OCI-M1 (cell line): ENCODE measurements at places on chromosomes 12 and 14.
A peak's percentile ranks its signal among the peaks of the same experiment; 100 is the strongest.

DNA sequence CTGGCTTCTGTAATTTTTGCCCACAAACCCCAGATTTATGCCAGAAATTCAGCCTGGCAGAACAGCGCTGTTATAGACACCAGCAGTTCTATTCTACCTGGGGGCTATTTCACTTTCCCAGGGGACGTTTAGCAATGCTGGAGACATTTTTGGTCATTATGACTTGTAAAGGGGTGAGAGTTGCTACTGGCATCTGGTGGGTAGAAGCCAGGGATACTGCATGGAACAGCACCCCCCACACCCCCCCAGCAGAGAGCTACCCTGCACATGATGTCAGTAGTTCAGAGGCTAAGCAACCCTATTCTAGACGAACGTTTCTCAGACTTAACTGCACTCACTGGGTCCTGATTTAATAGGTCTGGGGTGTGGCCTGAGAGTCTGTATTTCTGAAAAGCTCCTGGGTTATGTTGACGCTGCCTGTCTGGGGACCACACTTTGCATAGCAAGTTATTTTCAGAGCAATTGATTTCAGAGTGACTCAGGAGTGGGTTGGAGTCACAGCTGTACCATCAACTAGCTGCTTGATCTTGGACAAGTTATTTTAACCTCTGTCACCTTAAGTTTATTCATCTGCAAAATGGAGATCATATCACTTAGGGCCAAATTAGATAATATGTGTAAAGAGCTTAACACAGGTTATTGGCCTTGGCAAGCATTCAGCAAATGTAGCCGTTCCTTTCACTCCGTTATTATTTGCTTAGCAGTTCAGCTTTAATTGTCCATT lies 48.5 kb downstream of the CHST11 start:
- no peak for DNase-seq

- no peak for DNase-seq
These were observed 497.2 kb downstream of the FLRT2 start for GRCh38 chr14:86027144-86027543.

DNA sequence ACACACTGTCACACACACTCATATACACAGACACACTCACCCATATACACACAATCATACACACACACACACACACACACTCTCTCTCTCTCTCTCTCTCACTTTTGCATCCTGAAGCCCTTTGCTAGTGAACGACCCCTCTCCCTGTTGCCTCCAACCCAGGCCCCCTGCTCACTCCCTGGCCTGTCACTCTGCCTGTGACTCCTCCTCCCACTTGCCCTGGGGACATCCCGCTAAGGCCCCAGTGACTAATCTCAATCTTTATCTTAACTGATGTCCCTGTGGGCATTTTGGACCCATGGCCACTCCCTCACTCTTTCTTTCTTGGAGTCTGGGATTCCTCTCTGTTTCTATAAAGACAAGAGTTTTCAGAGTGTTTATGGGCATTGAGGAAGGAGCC lies 10.9 kb upstream of the DLK1 start:
- no peak for DNase-seq

GRCh38 chr12:30726647-30727046 lies 28.1 kb downstream of the CAPRIN2 start:
- DNase-seq: no peak

- DNase-seq: peak; percentile 59
These were observed 49.5 kb downstream of the TSPAN19 start for GRCh38 chr12:84986586-84986985.

- DNase-seq: no peak
These were observed 19.4 kb upstream of the ZDHHC22 start for GRCh38 chr14:77161011-77161410.

DNA sequence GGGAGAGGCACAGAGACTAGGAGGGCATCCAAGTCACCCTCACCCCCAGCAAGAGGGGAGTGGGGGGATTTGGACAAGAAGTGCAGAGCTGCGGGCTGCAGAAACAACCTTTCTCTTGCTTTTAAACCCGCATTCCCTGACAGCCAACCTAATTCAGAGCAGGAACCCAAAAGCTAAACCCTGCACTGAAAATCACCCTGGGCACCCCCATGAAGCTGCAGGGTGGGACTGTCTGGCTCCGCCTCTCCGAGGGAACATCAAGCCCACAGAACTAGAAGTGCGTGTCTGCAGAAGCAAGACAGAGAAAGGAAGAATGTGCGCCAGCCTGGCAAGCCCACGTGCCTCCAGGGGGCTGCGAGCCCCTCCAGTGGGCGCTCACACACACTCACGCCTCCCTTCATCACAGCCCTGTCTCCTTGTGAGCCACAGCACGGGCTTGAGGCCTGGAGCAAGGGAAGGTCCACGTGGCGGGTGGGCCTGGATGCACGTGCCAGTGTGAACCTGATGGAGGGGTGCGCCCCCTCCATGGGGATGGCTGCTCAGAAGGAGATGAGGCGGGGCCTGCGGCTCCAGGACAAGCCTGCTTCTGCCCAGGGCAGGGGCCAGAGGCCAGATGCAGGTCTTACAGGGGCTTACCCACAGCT lies 27.8 kb upstream of the PNMA1 start:
- DNase-seq: peak; percentile 77

- DNase-seq: no peak
These were observed 159.5 kb downstream of the ZFP36L1 start for GRCh38 chr14:68633131-68633991.

GRCh38 chr14:103856105-103856504 lies 8.7 kb upstream of the PPP1R13B start:
- DNase-seq: no peak

DNA sequence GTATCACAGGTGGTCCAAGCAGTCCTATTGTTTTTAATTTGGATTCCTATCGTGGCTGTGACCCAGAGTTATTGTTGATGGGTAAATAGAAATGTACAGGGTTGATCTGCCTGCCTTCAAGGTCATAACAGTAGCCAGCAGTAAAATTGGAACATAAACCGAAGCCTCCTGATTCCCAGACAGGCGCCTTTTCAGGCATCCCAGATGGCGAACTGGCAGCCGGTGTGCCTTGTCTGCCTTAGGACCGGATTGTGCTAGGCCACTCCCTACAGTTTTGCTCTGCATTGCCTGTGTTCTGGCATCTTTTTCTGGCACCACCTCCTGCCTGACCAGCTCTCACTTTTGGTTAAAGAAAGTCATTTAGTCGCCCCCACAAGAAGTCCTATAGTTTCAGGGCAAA lies 22.2 kb downstream of the TMEM117 start:
- DNase-seq: no peak

DNA sequence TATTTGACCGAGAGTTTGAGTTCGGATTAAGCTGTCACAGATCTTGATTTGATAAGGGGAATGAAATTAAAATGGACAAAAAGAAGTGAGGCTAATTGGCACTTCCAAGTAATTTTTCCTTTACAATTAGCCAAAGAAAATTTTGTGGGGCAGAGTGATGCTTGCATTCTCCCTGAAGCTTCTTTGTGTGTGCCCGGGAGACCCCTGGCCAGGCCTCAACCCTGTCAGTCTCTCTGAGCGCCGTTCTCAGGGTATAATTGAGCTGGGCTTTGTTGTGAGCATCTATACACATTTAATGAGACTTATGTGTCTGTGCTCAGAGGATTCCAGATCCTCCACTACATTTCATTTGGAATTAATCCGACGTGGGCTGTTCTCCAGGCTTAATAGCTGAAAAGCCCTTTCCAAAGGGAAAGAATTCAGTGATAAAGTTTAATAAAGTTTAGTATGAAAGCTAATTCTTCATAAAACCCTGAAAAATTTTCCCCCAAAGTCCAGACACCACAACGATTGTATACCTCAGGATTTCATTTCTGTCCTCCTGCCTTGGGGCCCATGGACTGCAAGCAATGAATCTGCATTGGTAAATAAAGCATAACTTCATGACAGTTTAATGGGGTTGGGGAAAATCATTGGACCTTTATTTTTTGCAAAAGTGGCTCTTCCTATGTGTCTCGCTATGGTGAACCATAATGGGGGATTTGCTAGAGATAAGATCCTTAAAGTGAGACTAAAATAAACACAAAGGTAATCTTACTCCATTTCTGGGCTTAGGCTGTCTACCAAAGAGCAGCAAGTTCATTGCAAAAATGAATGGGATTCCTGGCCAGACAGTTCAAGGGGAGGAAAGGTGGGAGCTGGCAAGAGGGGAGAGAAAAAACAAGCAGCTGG lies 292.6 kb downstream of the C12orf75 start:
- DNase-seq: no peak

GRCh38 chr14:102096569-102097188 lies 9.8 kb upstream of the HSP90AA1 start:
- DNase-seq: peak; percentile 77

- no peak for DNase-seq
These were observed 12.6 kb downstream of the APPL2 start for GRCh38 chr12:105223352-105223845.

- no peak for DNase-seq
These were observed 70.0 kb downstream of the CHST11 start for GRCh38 chr12:104526751-104527150.

DNA sequence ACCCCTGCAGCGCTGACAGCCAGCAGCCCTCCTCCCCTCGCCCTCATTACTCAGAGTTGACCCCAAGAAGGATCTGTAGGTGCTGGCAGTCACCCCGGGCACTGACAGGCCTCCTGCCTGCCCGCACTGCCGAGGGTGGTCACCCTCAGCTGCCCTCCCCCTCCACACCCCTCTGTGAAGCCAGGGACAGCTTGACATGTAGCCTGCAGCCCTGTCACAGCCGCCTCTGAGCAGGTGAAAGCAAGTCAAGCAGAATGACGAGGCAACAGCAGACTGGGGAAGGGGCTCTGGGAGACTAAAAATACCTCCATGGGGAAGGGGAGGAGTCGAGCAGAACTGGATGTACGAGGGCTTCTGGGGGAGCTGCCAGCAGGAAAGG lies 178.1 kb downstream of the DPF3 start:
- DNase-seq: no peak

DNA sequence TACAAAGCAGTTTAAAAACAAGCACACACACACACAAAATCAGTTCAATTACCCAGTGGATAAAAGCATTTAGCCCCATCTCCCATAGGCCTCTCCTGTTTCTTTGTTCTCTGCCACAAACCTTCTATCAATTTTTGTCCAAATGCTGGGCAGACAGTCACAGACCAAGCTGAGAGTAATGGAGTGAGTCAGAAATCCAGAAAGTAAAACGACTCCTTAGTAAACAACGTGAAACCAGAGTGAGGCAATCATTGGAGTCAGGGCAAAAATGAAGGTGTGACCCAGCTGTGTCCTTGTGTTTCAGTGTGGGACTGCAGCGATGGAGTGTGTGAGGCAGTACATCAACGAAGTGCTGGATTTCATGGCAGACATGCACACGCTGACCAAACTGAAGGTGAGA lies 102.0 kb downstream of the PRIMA1 start:
- no peak for DNase-seq

DNA sequence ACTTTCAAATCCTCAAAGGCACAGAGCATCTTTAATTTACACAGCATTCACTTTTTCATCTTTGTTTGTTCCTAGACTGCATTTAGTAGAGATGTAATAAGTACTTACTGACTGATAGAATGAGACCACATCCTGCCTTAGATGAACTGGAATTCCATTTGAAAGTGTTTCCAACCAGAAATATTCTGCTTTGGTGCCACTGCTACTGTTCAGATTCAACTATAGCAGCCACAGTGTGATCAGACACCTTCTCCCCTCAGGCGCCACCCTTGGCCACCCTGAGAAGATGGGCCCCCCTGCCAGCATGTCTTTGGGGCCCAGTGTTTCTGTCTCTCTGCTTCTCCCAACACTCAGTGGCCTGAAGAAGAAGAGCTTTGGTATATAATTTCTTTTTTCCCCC lies 449.1 kb downstream of the RAD51B start:
- no peak for DNase-seq

GRCh38 chr12:124663206-124663605 lies 95.8 kb upstream of the NCOR2 start:
- DNase-seq: no peak

GRCh38 chr14:20583142-20583541 lies 4.7 kb downstream of the RNASE11 start:
- no peak for DNase-seq

- DNase-seq: no peak
These were observed 60.7 kb upstream of the CAND1 start for GRCh38 chr12:67208281-67209067.

DNA sequence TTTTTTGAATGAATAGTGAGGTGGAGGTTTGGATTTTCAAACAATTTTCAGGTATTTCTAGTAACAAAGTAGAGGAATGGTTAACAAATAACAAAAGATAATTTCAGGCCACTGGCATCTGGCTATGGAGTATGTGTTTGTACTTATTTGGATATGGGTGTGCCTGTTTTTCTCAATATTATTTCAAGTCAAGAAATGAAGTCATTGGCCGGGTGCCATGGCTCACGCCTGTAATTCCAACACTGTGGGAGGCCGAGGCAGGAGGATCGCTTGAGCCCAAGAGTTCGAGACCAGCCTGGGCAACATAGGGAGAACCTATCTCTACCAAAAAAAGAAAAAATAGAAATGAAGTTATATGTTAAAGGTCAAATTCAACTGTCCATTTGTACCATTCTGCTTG lies 13.9 kb downstream of the SLC35E3 start:
- no peak for DNase-seq

- no peak for DNase-seq
These were observed 310.6 kb downstream of the NPAS3 start for GRCh38 chr14:33249233-33249820.

GRCh38 chr12:122844366-122844971 lies 9.2 kb downstream of the HIP1R start:
- no peak for DNase-seq

DNA sequence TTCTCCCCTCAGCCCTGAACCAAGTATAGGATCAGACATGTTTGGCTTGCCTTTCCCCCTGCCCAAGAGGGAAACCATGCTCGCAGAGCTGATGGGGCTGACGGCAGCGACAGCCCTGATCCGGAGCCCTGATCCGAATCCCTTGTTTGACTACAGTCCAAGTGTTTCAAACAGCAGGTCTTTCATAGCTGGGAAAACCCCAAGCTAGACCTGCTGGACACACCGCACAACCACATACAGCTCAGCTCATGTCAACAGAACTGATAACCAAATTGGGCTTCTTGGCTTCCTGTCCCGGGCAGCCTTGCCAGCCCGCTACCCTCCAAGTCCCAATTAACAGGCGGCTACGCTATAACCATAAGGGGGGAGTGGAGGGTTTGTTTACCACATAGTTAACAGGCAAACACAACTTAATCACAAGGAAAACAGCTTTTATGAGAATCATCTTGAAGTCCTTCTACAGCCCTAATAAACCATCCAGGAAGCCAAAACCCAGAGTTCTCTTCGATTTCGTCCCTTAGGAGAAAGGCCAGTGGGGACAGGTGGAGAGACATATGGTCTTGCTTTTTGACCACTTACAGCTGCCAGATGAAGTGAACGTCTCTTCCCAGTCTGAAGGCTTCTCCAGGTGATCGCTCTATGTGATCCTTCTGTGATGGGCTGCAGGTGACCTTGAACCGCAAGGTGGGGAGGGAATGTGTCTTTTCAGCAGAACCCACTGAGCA lies 64.5 kb upstream of the MANSC4 start:
- DNase-seq: peak; percentile 66

DNA sequence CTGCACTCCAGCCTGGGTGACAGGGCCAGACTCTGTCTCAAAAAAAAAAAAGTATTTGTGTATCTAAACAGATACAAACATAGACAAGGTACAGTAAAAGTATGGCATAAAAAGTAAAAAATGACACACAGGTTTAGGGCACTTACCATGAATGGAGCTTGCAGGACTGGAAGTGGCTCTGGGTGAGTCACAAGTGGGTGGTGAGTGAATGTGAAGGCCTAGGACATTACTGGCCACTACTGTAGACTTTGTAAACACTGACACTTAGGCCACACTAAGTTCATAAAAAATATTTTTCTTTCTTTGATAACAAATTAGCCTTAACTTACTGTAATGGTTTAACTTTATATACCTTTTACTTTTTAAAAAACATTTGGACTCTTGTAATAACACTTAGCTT lies 38.0 kb upstream of the EIF5 start:
- DNase-seq: no peak

- peak; percentile 30 for DNase-seq
These were observed 8.2 kb upstream of the LGALS3 start for GRCh38 chr14:55120571-55121495.
